ENCODE measurements at places on chromosomes 16 and 17.

GRCh38 chr16:64253525-64253924, 868.3 kb downstream of the CDH11 start:
- no peak for DNase-seq

GRCh38 chr16:25228372-25228771, 11.6 kb downstream of the AQP8 start:
- DNase-seq, result no peak

DNA sequence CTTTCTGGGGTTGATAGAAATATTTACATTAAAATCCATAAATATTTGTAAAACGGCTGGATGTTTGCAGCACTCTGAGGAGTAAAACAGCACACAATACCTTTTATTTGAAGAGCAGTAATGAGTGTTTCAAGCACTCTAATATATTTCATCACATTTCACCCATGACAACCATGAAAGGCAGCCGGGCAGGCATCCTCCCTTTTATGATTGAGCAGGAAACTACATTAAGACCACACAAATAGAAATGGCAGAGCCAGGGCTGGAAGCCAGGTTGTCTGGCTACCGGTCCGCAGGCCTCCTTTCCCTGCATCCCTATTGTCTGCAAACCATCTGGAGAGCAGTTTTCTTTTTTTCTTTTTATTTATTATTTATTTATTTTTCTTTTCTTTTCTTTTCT, 23.1 kb upstream of the GPRC5C start:
- no peak for DNase-seq

DNA sequence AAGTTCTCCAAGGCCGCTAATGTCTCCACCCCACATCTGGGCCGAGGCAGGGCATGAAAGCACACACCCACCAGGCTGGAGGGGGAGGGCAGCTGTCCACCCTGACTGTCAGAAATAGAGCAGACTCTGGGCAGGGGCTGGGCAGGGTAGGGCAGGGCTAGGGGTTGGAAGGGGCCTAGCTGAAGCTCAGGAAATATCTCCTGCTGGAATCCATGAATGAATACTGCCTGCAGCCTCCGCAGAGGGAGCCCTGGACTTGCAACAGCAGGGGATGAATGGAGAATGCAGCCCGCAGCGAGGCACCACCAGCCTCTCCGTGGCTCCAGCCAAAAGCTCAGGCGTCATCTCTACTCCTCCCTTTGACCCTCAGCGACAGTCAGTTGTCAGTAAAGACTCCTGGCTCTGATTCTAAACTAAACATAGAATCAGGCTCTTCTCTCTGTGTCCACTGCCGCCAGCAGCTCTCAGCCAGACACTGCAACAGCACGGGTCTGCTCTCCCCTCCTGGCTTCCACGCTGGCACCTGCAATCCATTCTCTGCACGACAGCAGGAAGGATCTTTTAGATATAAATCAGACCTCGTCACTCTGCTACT, 23.9 kb upstream of the NGFR start:
- no peak for DNase-seq

DNA sequence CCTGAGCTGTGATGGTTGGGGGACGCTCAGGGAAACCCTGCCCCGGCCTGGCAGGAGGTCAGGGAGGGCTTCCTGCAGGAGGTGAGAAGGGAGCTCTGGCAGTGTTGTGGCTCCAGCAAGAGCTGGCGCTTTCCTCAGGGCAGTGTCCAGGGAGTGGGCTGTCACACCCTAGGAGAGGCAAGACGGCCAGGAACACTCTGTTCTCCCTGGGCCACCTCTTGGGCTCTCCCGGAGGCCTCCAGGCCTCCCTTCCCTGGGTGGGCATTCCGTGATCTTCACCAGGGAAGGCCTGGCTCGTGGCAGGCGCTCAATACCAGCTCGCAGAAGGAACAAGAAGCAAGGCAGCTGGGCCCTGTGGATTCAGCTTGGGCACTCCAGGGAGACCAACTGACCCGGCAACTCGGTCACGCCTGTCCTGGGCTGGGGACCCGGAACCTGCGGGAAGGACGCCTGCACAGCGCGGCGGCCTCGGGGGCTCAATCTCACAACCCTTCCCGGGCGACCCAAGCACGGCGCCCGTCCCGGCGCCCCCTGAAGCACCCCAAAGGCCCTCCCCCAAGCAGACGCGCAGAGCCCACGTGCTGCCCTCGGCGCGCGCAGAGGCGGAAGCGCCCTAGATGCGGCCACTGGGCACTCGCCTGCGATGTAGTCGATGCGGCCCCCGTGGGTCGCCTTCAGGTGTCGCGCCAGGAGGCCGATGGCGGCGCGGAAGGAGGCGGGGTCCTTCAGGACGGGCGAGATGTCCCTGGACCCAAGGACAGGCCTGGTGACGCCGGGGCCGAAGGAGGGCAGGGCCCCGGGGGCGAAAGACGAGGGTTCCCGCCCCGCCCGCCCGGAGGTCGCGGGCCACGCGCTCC, 588 bp downstream of the APRT start:
- peak; percentile 68 for DNase-seq

All from CD4-positive, CD25-positive, alpha-beta regulatory T cell (primary cell).